Left lung (tissue), 14 donors: ENCODE measurements at places on chromosomes 2 and 18. TPM values are rescaled to one million over a fixed set of nuclear protein-coding genes. Genes with fewer than 3 reads are reported as not detected.

GRCh38 chr18:2303517-2304238 lies 267.6 kb downstream of the METTL4 start:
- DNase-seq, result no peak

- no peak for DNase-seq
These were observed 3.7 kb downstream of the DGUOK start for GRCh38 chr2:73930386-73930785.

DNA sequence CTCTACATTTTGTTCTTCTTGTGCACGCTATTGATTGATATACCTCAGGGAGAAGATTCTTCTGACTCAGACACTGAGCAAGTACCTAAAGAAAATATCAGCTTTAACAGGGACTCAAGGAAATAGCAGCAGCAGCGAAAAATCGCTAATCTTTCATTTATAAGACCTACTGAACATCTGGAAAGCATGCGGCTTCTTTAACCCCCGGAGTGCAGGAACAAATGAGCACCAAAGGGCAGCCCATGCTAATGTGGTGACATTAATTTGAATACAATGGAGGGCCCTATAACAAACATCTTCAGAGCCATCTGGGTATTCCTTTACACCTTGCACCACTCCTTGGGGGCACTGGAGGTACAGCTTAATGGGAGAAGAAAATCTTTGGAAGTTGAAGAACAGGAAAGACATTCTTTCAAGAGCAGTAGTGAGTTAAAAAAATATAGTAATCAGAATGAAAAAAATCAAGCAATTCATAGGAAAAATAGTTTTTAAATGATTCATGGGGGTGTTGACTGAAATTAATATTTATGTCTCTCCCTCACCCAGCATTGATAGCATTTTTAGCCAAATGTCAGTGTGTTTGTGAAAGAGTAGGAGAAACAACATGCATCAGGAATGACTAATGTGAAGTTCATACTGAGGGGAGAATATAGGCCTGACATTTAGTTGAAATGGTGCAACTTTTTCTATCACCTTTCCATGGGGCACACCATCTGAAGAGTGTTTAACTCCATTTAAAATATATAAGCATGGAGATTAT lies 281.7 kb downstream of the HRH4 start:
- DNase-seq, result no peak

Gene CDKL4
- polyA plus RNA-seq, result 0.96 TPM

DNA sequence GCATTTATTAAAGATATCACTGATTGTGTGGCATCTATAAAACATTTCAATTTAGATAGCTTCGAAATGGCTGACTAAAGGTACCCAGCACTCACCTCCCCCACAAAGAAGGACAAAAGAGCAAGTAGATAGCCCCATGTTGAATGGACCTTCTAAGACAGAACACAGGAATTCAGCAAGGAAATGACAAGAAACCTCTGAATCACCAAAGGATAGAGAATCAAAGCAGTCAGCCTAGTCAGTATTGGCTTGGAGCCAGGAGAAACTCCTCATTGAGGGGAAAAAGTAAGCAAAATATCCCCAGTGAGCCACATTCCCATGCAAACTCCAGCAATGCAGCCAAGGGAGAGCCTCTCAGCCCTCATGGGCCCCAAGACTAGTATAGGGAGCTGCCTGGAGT lies 113.7 kb downstream of the BARD1 start:
- DNase-seq, result peak; percentile 2

Gene PIEZO2
- polyA plus RNA-seq, result 241 TPM

GRCh38 chr18:23239885-23240608 lies 104.8 kb downstream of the CABLES1 start:
- DNase-seq, result no peak

GRCh38 chr2:152036611-152037469 lies 62.0 kb downstream of the CACNB4 start:
- peak; percentile 61 for DNase-seq

Gene SMCHD1
- polyA plus RNA-seq, result 73.2 TPM
